ENCODE measurements at places on chromosomes 1 and 21.
A peak's percentile ranks its signal among the peaks of the same experiment; 100 is the strongest.

GRCh38 chr1:45887156-45887842, 83.9 kb downstream of the MAST2 start:
- no peak for DNase-seq

GRCh38 chr1:116987256-116987555, 14.4 kb upstream of the CD101 start:
- no peak for DNase-seq

- DNase-seq = no peak
Observed at GRCh38 chr21:26188422-26188821, 17.9 kb upstream of the APP start.

- no peak for DNase-seq
Observed at GRCh38 chr1:24929398-24930259, 447 bp downstream of the RUNX3 start.

DNA sequence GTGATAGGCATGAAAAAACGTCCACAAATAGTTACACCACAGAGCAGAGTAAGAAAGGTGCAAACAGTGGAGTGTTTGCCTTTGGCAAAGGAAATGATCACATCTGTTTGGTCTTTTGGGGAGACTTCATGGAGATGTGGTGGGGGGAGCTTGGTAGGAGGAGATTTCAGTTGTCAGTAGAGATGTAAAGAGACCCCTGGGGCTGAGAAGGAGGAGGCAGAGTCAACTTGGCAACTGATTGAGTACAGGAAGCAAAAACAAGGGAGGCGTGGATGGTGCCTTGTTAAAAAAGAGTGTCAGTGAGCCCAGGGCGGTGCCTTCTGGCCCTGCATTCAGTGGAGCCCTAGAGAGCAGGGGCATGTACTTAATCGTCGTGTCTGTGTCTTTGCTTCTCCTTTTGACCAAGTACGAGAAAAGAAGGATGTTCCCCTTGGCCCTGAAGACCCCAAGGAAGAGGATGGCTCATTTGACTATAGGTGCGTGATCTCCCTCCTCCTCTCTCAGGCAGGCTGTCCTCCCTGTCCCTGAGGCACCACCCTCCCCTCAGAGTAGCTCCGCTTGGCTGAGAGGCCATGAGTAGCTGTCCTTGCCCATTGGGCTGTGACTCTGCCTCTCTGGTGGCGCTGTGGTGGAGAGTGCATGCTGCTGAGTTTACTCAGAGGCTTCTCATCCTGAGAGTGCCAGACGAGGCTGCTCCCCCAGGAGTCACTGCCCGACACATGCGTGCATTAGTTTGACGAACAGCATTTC, 30.4 kb upstream of the CNTN2 start:
- DNase-seq = peak; percentile 22

DNA sequence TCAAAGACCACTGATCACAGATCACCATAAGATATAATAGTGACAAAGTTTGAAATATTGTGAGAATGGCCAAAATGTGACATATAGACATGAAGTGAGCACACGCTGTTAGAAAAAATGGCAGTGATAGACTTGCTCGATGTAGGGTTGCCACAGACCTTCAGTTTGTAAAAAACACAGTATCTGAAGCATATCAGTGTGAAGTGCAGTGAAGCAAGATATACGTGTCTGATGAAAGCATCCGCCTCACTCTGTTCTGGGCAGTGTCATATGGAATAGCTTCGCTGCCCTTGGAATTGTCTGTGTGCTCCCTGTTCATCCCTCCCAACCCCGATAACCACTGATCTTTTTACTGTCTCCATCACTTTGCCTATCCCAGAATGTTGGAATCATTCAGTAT, 50.7 kb downstream of the GALNT2 start:
- no peak for DNase-seq

DNA sequence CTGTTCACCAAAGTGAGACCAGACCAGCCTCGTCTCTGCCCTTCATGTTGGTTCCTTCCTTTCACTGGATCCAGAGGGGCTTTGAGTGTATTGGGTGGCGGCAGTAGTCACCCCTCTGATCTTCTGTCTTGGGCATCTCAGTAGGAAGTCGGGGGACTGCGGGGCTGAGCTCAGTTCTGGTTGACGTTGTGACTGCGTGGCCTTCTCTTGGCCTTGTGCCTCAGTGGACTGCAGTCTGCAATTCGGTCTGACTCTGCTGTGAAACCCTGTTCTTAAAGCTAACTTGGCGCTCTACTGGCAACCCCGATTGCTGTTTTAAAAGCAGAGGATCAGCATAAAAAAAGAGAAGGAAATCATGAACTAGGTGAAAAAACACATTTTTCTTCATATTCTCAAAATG, 56.7 kb downstream of the SLC37A1 start:
- DNase-seq = no peak

GRCh38 chr1:209989525-209989924, 51.5 kb downstream of the SYT14 start:
- no peak for DNase-seq

- DNase-seq = no peak
Observed at GRCh38 chr1:14739082-14739832, 140.8 kb downstream of the KAZN start.
